ENCODE measurements at places on chromosomes 3 and 15. TPM values are rescaled to one million over a fixed set of nuclear protein-coding genes. Genes with fewer than 3 reads are reported as not detected.

ERICH6 gene
- not detected for total RNA-seq

CEMIP gene
- 18.1 TPM for total RNA-seq

SEMA3G gene
- 0.07 TPM for total RNA-seq

PLOD2 gene
- total RNA-seq, result 93.9 TPM

CLEC3B gene
- not detected for total RNA-seq

BNIP2 gene
- 141 TPM for total RNA-seq

CAMK2N2 gene
- 1.6 TPM for total RNA-seq

AGTR1 gene
- total RNA-seq, result not detected

PPARG gene
- total RNA-seq, result 13.2 TPM

ARPP21 gene
- not detected for total RNA-seq

PRRT3 gene
- total RNA-seq, result 3.4 TPM

GOLGA8G gene
- total RNA-seq, result not detected

HES1 gene
- 4.5 TPM for total RNA-seq

BLM gene
- total RNA-seq, result 18.1 TPM

ACP3 gene
- not detected for total RNA-seq

GATM gene
- 0.67 TPM for total RNA-seq

SLC12A1 gene
- not detected for total RNA-seq

CAPN3 gene
- total RNA-seq, result not detected

CCR9 gene
- total RNA-seq, result not detected

PRR20G gene
- total RNA-seq, result not detected

ZBTB47 gene
- 17.9 TPM for total RNA-seq

STRIT1 gene
- total RNA-seq, result not detected
